Globus pallidus (tissue), 1 donor: ENCODE measurements at places on chromosomes 5 and 9.
A peak's percentile ranks its signal among the peaks of the same experiment; 100 is the strongest.

DNA sequence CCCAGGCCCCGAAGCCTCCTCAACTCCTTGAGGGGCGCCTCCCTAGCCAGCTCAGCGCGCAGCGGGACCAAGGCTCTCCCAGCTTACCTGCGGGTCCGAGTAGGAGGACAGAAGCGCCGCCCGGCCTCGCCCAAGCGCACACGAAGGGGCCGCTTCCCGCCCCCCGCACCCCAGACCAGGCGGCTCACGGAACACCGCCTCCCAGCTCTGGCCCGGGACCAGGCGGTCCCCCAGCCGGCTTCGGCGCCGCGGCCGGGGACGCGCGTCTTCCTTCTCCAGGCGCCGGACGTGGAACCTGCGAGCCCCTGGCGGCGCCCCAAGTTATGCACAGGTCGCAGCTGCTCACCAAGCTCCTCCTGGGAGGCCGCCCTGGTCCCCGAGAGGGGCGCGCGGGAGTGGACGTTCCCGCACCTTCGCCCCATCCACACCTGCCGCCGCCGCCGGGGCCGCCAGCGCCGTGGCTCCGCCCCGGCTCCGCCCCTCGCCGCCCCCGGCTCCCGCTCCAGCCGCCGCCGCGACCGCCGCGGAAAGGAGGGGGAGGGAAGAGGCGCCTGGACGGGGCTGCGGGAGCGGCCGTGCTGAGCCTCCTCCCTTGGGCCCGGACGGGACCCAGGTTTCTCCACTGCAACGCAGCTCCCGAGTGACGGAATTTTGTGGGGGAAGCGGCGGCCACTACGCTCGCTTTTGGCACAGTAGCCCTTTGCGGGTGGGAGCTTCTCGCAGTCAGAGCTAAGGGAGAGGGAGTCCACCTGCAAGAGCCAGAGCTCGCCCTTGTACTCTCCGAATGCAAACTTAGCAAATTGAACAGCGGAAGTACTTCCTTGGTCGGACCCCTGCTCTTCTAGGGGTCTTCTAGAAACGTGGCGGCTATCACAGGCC, 77.5 kb upstream of the IFNE start:
- DNase-seq = no peak

GRCh38 chr5:168951356-168951755, 349.6 kb downstream of the SLIT3 start:
- no peak for DNase-seq

DNA sequence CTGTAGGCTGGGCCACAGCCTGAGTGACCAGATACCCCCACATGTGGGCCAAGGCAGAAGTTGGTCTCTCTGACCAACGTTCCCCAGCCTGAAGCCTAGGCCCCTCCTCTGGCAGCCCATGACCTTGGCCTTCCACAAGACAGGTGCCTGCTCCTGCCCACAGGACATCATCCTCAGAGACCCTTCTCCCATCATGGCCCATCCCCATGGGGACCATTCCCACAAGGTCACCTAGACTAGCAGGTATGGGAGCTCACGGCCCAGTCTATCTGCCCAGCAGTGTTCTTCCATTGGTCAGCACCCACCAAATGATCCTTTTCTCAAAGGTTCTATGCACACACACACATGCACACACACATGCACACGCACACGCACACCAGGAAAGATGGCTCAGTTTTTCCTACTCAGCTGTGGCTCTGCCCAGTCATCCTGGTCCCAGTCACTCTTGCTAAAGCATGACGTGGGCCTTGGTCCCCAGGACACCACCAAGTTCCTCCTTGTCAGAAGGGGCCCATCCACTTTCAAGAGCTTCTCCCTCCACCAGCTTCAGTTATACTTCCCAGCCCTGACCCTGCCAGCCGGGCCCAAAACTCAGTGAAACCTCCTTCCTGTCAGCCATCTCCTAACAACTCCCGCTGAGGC, 65.4 kb downstream of the PAX5 start:
- DNase-seq = no peak

DNA sequence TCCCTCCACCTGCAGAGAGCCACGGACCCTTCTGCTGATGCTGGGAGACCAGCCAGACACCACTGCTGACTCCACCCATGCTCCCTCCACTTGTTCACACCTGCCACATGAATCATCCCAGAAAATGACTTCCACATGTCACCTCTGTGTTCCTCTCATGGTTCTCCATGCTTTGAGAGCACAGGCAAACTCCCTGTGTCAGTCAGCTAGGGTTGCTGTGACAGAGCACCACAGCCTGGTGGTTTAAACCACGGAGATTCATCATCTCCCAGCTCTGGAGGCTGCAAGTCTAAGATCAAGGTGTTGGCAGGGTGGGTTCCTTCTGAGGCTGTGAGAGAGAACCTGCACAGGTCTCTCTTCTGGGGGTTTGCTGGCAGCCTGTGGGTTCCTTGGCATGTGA, 381.4 kb downstream of the GADD45G start:
- no peak for DNase-seq

DNA sequence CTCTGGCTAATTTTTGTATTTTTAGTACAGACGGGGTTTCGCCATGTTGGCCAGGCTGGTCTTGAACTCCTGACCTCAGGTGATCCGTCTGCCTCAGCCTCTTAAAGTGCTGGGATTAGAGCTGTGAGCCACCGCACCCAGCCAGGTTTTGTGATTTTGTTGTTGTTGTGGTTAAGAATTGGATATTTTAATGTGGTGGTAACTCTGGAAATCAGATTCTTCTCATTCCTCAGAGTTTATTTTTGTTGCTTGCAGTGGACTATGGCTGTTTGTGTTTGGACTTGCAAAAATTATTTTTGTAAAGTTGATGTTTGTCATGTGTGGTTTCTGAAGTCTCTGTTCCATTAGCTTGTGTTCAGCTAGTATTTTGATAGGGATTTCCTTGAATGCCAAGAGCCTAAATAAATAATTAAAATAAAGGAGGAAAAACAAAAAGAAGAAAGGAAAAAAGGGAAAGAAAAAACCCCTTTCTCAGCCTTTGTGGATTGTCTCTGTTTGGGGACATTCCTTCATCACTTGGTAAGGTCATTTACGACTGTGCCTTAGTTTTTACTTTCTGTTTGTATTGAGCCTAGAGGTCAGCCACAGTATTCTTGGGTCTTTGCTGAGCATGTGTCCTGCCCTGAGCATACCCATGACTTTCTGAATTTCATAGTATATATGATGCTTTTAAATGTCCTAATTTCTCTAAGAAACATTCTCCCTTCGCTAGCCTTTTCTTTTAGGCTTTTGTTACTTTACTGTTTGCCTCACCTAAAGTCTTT, 37.3 kb downstream of the PBX3 start:
- no peak for DNase-seq

DNA sequence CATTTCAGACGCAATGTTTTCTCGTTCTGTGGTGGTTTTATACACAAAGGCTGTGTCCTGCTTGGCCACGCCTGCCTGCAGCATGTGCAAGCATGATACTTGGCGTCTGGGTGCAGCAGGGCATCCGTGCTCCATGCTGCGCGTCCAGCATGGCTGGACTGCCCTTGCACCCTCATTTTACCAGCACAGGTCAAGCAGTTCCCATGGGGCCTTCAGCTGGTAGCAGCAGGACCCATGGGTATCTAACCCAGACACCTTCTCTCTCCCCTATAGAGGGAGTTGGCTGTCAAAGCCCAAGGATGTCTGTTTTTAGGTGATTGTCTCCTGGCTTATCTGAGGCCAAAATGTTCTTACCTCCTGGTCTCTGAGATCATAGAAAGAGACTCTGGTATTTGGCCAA, 158.3 kb upstream of the PITX1 start:
- no peak for DNase-seq

DNA sequence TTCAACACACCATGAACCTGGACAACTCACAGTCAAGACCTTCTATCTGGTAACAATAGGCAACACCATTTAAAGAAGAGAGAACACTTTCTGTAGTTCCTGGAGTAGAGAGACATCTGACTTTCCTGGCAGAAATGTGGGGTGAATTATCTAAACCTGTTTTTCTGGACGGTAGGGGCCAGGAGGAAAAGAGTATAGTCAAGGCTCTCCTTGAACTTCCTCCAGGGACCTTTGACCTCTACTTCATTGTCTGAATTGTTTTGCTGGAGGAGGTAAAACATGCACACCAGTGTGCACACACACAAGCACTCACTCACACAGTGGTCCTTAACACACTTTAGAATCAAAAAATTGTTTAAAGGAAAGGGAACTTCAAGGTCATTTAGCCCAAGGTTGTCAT, 13.2 kb downstream of the S100Z start:
- DNase-seq = no peak

- DNase-seq = no peak
Observed at GRCh38 chr9:133727277-133727875, 10.8 kb downstream of the SARDH start.

- no peak for DNase-seq
Observed at GRCh38 chr9:24051587-24051986, 225.5 kb upstream of the ELAVL2 start.

- no peak for DNase-seq
Observed at GRCh38 chr9:97362777-97363545, 48.9 kb upstream of the TDRD7 start.

DNA sequence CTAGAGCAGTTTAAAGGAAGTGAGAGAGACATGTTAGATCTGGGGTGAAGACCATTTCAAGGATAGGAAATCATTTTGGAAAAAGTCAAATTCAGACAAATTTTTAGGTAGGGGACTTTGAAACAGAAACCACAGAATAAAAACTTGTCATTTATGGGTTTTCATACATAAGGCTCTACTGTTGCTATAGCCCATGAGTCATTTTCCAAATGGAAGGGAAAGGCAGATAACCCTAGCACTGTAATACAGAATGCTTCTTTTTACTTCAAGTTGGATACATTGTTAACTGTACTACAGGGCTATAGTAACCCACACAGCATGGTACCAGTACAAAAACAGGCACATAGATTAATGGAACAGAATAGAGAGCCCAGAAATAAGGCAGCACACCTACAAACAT, 455.4 kb downstream of the EBF1 start:
- DNase-seq = no peak

GRCh38 chr9:109683521-109683920, 96.5 kb upstream of the PALM2AKAP2 start:
- no peak for DNase-seq

GRCh38 chr9:91868732-91869391, 81.2 kb downstream of the ROR2 start:
- DNase-seq = no peak

GRCh38 chr9:133074111-133074651, 12.4 kb downstream of the CEL start:
- no peak for DNase-seq

- DNase-seq = peak; percentile 81
Observed at GRCh38 chr9:117411547-117411946, 3.3 kb downstream of the ASTN2 start.

DNA sequence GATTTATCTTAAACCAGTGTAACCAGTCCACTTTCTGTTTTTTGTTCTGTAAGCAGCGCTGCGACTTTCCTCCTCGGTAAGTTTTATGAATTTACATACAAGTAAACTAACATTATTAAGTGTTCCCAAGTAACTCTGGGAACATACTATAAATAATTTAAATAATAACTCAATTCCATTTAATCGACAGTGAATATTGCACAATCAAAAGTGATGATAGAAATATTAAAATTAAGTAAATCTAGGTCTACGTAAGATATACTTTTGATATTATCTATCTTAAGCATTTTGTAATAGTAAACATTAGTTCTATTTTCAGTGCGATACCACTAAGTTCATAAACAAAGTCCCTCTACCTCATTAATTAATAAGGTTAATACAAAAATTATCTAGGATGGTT, 7.8 kb downstream of the NFIB start:
- no peak for DNase-seq

DNA sequence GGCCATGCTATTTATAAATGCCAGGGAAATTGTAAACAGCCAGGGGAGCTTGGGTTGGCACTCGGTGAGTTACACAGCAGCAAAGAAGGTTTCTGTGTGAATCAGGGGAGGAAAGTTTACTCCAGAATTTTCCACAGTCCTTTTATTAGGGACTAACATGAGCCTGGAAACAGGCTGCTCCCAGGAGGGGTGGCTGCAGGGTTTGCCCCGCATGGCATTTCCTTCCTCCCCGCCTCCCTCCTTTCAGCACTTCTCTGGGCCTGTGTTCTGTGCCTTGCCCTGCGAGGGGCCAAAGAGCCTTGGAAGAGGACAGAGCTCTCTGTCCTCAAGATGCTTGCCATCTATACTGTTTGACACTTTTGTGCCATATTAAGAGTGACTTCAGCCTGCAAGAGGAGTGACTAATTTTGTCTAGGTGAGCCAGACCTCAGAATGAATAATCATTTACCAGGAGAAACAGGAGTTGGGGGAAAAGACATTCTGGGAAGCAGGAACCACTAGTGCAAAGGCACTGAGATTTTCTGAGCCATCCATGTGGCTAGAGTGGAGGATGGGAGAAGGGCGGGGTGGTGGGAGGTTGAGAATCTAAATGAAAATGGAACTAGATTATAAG, 1.8 kb downstream of the GSN start:
- DNase-seq = no peak

DNA sequence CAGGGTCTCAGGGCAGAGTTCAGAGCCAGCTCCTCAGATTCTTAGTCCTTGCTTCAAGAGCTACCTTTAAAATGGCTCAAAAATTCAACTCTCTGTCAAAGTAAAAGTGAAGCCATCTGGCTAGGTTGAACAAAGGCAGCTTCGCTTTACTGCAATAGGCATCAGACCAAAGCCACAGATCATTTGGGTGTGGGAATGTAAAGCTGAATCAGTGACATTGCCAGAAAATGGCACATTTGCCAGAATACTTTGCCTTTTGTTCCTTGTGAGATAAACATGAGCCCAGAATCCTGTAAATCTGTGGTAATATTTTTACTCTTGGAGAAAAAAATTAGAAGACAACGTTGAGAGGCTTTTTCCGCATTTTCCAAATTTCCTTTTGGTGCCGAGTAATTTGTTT, 210.5 kb downstream of the PALM2AKAP2 start:
- DNase-seq = no peak

- no peak for DNase-seq
Observed at GRCh38 chr5:138805096-138805495, 51.9 kb downstream of the CTNNA1 start.

DNA sequence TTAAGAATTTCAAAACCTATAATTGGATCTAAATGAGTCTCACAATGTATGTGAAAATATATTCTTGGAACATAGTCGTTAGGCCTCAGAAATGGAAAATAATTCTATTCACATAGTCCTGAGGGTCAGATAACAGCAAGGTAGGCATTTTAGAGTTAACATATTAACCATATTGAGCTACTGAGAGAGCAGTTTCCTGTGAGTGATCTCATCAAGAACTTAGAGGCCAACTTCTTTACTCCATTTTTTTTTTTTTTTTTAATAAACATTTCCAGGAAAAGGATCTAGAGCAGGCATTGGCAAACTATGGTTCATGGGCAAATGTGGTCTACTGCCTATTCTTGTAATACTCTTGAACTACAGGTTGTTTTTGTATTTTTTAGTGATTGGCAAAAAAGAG, 26.6 kb downstream of the RAB24 start:
- no peak for DNase-seq

DNA sequence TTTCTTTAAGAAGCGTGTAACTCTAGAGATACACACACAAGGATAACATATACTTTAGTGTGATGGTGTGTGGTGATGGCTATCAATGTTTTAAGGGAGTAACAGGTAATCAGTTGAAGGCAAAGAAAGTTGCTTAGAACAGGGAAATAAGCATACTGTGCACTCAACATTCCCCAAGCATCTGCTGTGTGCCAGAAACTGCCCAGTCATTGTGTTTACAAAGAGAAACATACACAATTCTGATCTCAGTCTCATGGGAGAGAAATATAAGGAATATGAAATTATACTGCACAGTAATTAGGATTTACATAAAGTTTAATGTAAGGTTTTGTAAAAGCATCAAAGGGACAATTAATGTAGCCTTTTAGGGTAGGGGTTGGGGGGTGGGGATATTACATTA, 224.1 kb upstream of the TYRP1 start:
- no peak for DNase-seq

- no peak for DNase-seq
Observed at GRCh38 chr9:36640771-36641381, 68.2 kb downstream of the MELK start.

- peak; percentile 80 for DNase-seq
Observed at GRCh38 chr9:94083384-94083783, 880 bp upstream of the PTPDC1 start.
